ENCODE measurements at places on chromosomes 2 and 18.

DNA sequence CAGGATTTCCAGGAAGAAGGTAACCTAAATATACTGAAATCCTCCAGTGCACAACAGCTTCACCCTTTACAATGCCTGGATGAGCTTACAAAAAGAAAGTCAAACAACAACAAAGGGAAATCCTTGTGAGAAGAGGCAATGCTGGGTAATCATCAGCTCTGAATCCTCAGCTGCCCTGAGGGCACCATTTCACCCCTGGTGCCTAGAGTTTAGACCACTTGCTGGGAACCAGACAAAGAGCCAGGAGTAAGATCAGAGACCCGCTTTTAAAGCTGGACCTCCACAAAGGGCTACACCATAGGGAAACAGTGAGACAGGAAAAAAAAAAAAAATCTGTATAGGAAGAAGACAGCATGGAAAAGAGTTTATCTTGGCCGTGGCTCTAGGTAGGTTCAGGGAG lies 97.0 kb downstream of the FOXI3 start:
- no peak for DNase-seq

GRCh38 chr18:58113337-58113736 lies 69.3 kb downstream of the NEDD4L start:
- DNase-seq: no peak

DNA sequence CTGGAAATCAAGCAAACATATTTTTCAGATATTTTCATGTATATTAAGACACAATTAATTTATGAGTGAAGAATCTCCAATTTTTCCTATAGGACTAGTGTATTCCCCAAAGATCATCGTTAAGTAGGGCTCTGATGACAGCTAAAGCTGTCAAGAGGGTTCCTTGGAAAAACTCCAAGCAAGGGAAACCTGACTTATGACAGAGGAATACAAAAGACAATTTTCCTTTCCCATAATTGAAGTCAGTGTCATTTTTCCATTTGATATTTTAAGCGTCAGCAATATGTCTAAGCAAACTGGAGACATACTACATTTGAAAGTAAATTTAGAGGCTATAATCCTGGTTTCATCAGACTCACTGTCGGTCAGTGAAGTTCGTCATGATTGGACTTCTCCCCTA lies 36.1 kb downstream of the RIT2 start:
- DNase-seq: no peak

GRCh38 chr2:157443795-157444640 lies at the start of gene CYTIP:
Gene CYTIP (minus strand): TSS chr2:157444089. CDS start chr2:157444020, 69 bp downstream.
- no peak for DNase-seq

DNA sequence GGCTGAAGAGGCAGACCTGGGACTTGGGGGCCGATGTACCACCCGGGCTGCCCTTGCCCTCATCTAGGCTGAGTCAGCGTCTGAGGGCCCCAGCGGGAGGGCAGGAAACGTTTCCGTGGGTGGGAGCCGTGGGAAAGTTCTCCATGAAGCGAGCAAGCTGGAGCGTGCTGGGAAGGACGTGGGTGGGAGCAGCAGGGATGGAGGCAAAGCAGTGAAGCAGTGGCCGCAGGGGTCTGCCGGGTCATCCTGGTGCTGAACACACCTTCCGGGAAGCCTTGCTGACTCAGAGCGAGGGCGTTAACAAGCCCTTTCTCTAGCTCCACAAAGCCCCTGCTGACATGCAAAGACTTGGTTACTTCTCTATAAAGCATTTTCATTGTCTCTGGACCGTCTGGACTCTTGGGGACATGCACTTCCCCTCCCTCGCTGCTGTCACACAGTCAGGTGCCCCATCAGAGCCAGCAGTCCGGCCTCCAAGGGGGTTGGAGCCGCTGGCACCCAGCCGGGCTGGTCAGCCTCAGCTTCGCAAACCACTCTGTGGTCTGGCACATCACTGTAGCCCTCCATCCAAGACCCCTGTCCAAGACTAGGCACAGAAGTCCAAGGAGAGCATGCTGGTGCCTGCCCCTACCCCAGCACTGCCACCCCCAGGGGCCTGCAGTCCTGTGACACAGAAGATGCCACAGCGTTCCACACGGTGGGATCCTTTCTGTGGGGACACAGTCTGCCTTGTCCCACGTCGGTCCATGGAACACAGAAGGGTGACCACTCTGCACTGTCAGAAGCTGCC lies 115.1 kb upstream of the GPC1 start:
- DNase-seq: no peak

GRCh38 chr2:148528356-148529064 lies 116.0 kb upstream of the EPC2 start:
- DNase-seq: no peak

All from DMS79 treated with DMSO at 0.1 percent for 48 hours (cell line).